ENCODE measurements at places on chromosomes 5 and 9. TPM values are rescaled to one million over a fixed set of nuclear protein-coding genes. Genes with fewer than 3 reads are reported as not detected.

GHR gene
- 0.49 TPM for total RNA-seq

ADCY2 gene
- not detected for total RNA-seq

ADAM19 gene
- total RNA-seq = 72.8 TPM

PCDHGB3 gene
- total RNA-seq = 3.8 TPM

FYB1 gene
- total RNA-seq = not detected

PCDHB4 gene
- total RNA-seq = 0.13 TPM

All from mesangial cell (primary cell).